ENCODE measurements at places on chromosomes 3 and 15.

DNA sequence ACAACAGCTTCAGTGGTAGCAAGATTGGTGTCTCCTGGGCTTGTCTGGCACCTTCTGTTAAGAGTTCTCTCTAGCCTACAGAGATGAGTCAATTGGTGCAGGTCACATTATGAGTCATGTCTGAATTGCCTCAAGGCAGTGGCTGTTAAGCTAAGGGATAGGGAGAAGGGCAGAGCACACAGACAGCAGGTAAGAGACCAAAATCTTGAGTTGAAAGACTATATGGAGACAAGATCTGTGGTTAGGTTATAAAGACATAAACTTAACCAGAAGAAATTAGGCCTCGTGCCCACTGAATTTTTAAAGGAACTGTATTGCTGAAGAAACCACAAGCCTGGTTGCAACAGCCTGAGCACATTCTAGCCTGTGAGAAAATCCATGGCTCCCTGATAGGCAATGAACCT lies 19.2 kb upstream of the KPNA1 start:
- DNase-seq = peak; percentile 86

GRCh38 chr3:125073390-125073905 lies 17.7 kb upstream of the HEG1 start:
- DNase-seq = no peak

DNA sequence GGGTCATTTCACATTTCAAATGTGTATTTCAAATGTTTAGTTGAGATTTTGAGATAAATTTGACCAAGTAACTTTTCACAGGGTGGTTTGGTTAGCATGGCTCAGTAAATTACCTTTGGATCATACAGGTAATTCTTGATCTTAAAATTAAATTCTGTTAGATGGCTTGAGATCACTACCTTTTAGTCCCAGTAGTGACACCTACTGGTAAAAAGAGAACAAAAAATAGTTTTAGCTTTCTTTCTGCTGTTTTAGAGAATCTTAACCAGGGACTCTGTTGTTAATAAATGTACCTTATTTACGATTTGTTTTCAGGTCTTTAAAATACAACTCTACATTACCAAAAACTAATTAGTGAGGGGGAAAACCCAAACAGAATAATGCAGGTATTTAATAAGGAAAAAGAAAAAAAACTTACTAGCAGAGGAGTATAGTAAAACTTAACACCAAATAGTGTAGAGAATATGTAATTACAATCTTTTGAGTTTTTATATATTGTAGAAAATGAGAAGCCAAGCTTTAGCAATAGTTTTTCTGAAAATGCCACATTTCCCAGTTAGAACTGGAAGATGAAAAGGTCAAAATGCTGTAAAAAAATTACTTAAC lies 620.3 kb upstream of the AGTR1 start:
- peak; percentile 40 for DNase-seq

DNA sequence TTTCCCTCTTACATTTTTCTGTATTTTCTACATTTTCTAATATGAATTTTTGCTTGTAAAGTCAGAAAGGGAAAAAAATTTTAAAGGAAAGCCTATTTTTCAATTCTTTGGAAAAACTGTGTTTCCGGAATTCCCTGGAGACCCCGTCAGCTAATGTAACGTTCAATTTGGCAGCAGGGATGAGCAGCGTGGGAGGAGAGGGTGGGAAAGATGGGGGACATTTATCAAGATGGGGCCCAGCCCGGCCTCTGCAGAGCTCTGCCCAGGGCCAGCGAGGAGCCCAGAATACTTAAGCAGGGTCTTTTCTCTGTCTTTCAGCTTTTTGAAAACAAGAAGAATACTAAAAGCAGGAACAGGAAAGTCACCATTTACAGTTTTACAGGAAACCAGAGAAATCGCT lies 129.0 kb downstream of the LRRK1 start:
- DNase-seq = no peak

- DNase-seq = no peak
Measured at GRCh38 chr3:45546126-45546620, 48.4 kb upstream of the LIMD1 start.

GRCh38 chr3:16132928-16133327 lies 41.6 kb upstream of the GALNT15 start:
- DNase-seq = peak; percentile 61

DNA sequence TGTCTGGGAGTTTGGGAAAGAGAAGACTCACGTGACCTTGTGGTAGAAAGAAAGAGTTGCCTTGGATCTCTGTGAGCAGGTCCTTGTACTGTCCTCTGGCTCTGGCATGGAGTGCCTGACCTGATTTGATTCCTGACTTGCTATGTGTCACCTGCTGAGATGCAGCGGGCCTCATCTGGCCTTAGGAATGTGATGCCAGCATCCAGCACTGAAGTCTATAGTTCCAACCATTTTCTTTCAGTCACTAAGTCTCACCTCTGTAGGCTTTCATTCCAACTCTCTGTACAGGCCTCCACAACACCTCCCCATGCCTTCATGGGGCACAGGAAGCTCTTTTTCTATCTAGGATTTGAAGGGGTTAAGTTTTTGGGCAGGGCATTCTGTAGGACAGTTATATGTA lies 12.1 kb upstream of the OXSR1 start:
- no peak for DNase-seq

- DNase-seq = no peak
Measured at GRCh38 chr15:70812827-70813364, 41.1 kb downstream of the LARP6 start.

DNA sequence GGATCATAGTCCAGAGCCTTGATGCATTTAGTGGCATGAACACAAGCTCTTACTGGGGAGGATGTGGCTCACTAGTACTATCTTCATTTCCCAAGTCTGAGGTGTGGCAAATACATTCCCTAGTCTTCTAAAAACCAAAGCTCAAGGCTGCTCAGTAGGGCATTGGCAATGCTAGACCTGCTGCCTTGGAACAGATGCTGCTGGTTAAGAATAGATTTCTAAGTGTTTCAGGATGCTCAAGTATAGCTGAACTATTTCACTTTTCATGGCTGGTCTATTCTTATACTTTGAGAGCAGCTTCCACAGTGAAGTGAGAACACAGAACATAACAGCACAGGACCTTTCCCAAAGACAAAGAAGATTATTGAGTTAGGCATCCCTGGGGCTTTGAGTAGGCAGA lies 178.8 kb downstream of the CHST2 start:
- no peak for DNase-seq

GRCh38 chr3:149151843-149152242 lies 22.4 kb downstream of the HPS3 start:
- DNase-seq = peak; percentile 84

DNA sequence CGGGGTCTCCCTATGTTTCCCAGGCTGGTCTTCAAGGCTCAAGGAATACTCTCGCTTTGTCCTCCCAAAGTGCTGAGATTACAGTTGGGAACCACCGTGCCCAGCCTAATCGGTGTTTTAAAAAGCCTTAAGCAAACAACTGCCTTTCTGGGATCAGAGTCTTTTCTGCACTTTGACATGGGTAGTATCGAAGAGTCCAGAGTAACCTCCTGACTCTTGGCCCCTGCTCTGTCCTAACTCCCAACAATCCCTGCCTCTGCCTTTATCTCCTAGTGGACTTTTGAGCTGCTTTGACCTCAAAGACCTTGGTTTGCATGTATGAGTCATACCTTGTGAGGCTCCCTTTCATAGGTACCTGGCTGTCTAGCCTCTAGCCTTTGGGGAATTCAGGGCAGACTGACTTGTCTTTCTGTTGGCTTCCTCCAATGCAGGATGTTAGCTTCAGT lies 21.0 kb upstream of the HACD2 start:
- peak; percentile 37 for DNase-seq

- DNase-seq = no peak
Measured at GRCh38 chr3:124512881-124513609, 217.2 kb upstream of the UMPS start.

DNA sequence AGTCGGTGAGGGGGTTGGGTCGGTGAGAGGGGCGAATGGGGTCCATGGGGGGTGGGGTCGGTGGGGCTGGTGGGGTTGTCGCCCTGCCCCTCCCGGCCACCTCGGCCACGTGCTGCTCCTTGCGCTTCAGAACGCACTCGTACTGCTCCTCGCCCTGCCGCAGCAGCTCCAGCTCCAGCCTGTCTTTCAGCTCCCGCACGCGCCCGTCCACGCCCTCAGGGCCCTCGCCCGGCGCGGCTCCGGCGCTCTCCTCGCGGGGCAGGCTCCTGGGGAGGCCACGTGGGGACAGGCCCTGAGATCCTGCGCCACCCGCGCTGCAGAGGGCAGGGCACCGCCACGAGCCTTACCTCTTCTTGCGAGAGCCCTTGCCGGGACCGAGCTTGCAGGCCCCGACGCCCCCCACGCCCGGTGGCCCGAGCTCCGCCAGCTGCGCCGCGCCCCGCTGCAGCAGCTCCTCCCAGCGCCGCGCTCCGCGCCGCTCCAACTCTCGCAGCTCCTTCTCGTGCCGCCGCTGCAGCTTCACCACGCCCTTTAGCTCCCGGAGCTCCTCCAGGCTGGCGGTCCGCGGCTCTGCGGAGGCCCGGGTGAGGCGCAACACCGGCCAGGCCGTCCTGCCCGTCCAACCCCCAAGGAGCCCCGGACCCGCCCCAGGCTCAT lies 8.2 kb upstream of the ANKRD63 start:
- DNase-seq = peak; percentile 69

GRCh38 chr3:60841355-60841754 lies 409.9 kb downstream of the FHIT start:
- DNase-seq = peak; percentile 4

GRCh38 chr3:166110102-166110501 lies 272.9 kb upstream of the BCHE start:
- DNase-seq = no peak

DNA sequence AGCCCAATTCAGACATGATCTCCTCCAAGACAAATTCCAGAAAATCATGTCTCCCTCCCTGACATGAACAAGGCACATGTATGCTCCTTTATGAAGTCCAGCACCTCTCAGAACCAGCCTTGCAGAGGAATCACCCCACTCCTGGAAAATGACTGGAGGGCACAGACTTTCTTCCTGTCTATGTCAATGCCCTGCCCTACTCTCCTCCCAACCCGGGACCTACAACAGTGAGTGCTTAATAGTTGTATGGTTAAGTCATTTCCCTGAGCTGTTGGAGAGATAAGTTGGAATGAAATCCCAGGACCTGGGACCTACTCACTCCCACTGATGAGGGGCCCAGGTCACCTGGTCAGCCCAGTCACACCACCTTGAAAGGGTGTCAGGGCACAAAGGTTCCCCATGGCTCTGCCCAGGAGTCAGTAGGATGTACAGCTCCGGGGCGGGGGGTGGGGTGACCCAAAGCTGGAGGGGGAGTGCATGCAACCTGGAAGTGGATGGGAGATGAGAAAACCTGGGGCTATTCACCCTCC lies 80.1 kb upstream of the HERC1 start:
- peak; percentile 63 for DNase-seq

- no peak for DNase-seq
Measured at GRCh38 chr3:37739579-37740290, 121.9 kb upstream of the CTDSPL start.

- no peak for DNase-seq
Measured at GRCh38 chr3:138899351-138899991, 47.5 kb downstream of the FOXL2 start.

- no peak for DNase-seq
Measured at GRCh38 chr15:72172796-72173195, 24.8 kb downstream of the GRAMD2A start.

GRCh38 chr15:28273873-28274610 lies 47.9 kb downstream of the HERC2 start:
- no peak for DNase-seq

Data from EH (cell line).